Activated T-helper 2 cell treated with anti-CD3 and anti-CD28 coated beads, Interferon-gamma antibody, Interleukin-2, Interleukin-4, amounts not matched to agents 10 μg/mL and 5 μg/mL and 100 μg/mL, durations not matched to agents 14 hours and 24 hours and 36 hours (primary cell): ENCODE measurements at places on chromosomes 11 and 22. TPM values are rescaled to one million over a fixed set of nuclear protein-coding genes. Genes with fewer than 3 reads are reported as not detected.
A peak's percentile ranks its signal among the peaks of the same experiment; 100 is the strongest.

GRCh38 chr11:65427691-65428577, 5.3 kb downstream of the NEAT1 start:
- no peak for DNase-seq

- no peak for DNase-seq
These were observed 2.0 kb upstream of the TMA7B start for GRCh38 chr22:39958009-39958711.

DNA sequence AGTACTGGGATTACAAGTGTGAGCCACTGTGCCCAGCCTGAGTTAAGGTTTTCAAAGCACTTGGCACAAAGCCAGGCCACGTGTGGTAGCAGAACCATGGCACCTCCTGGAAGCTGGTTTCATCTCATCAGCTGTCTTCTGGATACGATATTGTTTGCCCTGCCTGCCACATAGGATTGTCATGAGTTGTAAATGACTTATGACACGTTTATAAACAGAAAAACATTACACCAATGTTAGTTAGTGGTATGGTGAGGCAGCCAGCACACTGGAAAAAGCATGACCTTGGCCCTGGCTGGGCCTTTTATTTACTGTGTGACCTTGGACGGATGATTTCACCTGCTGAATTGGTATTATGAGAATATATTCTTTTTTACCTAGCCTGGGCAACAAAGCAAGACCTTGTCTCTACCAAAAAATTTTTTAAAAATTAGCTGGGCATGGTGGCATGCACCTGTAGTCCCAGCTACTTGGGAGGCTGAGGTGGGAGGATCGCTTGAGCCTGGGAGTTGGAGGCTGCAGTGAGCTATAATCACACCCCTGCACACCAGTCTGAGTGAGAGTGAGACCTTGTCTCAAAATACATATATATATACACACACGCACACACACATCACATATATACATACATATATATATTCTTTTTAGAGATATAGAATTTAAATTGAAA, 24.0 kb upstream of the MYH9 start:
- DNase-seq = no peak

GRCh38 chr11:34728609-34729008, 107.7 kb downstream of the EHF start:
- DNase-seq = no peak

DNA sequence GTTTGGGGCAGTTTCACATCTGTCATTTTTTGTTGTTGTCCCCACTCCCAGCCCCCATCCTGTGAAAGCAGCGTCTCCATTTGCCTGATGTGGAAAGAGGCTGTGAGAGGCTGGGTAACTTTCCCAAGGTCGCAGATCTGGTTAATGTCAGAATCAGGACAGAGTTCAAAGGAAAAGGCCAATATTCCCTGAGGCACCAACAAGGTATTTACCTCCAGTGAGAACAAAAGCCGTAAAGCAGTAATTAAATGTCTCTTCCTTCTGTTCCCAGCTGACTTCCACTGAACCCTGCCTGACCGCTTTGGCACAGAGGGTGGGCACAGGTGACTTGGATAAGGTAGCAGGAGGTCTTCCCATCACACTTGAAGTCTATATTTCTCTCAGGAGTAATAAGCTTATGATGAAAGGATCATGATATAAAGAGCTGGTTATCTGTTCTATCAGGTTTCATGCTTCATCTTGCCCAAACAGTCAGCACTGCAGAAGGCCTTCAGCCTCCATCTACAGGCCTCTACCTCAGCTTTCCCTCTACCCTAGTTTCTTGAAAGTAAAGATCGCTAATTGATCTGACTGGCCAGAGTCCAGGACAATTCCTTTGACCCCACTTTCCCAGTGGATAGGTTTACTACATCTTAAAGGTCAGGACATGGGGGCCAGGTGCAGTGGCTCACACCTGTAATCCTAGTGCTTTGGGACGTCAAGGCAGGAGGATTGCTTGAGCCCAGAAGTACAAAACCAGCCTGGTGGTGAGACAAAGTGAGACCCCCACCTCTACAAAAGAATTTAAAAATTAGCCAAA, 9.4 kb downstream of the C11orf91 start:
- no peak for DNase-seq

GRCh38 chr11:95365348-95365747, 134.3 kb upstream of the SESN3 start:
- DNase-seq = no peak

DNA sequence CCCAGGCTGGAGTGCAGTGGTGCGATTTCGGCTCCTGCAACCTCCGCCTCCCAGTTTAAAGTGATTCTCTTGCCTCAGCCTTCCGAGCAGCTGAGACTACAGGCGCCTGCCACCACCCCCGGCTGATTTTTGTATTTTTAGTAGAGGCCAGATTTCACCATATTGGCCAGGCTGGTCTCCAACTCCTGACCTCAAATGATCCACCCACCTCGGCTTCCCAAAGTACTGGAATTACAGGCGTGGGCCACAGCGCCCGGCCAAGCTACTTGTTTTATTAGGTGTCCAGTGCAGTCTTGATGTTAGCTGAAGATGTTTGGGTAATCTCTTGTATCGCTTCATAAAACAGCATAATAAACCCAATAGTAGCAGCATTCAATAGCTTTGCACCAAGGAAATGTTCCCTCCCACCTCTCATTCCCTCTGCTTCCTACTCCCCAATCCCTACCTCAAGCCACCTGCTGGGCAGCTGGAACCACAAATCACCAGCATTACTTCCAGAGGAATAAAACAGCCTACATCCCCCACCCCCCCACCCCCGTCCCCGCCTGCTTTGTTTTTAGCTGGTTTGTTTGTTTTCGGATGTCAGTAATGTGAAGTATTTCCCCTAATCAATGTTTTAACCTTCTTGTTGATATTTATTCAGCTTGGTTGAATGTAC, 11.0 kb upstream of the GRIK4 start:
- no peak for DNase-seq

DNA sequence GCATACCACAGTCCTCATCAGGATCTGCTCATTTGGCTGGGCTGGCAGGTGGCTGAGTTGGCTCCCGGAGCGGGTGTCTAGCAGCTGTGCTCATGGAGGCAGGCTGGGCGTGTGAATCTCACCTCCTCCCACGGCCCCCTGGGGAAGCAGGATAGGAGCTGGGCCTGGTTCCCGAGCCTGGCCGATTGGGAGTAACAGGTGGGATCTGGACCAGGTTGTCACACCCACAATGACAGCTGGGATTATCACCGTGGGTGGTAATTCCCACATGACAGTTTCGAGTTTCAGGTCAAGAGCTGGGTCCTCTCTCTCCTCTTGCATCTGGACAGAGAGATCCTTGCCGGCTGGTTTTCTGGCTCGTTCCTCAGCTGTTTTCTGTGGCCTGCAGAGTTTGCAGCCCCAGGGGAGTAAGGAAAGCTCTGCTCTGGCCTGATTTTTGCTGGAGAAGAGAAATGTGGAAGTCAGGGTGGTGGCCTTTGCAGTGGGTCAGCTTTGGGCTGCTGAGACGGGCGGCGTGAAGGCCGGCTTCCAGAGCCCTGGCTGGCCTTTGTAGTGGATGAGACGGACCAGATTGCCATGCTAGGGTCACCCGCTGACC, 57.0 kb downstream of the BCR start:
- DNase-seq = no peak

- DNase-seq = no peak
These were observed 24.8 kb downstream of the SCGB1A1 start for GRCh38 chr11:62443390-62444235.

DNA sequence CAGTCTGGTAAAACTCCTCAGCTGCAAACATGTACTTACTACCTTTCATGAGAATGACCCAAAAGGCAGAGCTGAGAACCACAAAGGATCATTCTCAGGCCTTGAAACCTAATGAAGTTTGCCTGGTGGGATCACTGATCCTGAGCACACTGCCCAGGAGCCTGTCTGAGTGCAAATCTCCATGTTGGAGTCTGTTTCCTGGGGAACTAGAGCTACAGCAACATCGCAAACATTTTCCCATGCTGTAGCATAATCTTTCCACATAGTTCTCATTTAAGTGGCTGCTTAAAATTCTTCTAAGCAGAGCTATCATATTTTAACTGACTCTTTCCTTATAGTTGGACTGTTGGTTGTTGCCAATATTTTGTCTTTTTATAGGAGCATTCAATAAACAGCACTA, 58.5 kb downstream of the GUCY1A2 start:
- DNase-seq = no peak

DNA sequence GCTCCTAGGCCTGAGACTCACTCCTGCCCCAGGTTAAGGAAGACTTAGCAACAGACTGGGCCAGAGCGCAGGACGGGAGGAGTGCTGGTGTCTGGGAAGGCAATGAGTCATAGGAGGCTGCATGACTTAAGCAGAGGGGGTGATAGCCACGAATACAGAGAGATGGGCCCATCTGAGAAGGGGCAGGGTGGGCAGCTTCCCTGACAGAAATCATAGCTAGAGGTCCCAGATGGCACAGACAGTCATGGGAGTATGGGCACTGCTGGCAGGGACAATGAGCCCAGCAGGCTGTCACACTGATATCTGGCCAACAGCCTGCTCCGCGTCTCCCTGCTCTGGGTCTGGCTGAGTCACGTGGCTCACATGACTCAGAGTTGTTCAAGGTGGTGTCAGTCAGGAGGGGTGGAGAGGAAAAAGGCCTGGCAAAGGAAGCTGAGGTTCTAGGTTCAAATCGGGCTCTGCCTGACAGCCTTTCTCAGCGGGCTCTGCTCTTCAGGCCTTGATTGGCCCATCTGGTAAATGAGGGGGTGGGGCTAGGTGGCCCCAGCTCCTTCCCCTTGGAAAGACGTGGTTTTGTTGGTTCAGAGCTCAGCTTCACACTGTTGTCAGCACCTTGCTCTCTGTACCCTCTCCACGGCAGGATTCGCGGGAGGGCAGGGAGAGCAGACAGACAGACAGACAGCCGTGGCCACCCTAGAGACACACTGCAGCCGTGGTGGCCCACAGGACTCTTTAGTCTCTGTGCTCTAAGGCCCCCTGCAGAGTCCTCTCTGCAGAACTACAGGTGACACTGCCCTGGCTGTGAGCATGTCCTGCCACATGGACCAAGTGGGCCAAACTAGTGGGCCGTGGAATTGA, 47.8 kb downstream of the DBX1 start:
- no peak for DNase-seq

DNA sequence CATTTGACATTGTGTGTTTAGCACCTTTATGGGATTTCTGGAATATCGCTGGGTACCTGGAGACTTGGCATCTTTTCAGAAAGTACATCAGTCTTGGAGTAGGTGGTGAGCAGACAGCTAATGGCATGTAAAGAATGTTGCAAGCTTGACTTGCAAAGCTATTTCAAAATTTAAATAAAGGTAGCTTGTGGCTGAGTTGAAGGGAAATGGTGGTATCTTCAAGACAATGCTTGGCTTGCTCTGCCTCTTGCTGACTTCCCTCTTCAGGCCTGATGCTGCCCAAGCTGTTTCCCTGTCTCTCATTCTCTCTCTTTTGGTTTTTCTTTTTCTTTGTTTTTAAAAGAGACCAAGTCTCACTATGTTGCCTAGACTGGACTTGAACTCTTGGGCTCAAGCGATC, 13.2 kb downstream of the ZNRF3 start:
- DNase-seq = no peak

DNA sequence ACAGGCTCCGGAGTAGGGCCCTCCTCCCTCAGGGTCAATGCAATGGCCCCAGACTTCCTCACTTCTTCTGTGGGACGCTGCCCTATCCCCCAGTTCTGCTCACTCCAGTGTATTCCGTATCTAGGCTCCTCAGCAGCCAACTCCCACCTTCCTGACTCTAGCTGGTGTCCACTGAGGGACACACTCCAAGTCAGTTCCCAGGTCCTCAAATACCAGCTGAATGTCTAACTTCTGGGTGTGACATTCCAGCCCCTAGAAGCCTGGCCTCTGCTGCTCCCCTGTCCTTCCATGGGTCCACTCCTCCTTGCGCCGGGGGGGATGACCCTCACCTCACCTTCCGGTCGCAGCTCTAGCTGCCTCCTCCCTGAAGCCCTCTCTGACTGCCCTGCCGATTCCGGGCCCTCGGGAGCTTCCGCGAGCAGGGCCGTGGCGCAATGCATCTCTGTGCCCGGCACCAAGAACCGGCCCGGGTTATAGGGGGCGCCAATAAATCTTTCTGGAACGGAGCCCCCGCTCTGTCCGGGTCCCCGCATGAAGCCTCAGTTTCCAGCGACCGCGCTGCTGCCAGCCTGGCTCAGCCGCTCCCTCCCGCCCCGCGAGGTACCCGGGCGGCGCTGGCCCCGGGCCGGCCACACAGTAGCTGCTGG, 15.4 kb downstream of the BAD start:
- peak; percentile 54 for DNase-seq

GRCh38 chr11:1111545-1112212, 37.0 kb downstream of the MUC2 start:
- no peak for DNase-seq

- no peak for DNase-seq
These were observed 1.5 kb downstream of the HIPK3 start for GRCh38 chr11:33258631-33259205.

DNA sequence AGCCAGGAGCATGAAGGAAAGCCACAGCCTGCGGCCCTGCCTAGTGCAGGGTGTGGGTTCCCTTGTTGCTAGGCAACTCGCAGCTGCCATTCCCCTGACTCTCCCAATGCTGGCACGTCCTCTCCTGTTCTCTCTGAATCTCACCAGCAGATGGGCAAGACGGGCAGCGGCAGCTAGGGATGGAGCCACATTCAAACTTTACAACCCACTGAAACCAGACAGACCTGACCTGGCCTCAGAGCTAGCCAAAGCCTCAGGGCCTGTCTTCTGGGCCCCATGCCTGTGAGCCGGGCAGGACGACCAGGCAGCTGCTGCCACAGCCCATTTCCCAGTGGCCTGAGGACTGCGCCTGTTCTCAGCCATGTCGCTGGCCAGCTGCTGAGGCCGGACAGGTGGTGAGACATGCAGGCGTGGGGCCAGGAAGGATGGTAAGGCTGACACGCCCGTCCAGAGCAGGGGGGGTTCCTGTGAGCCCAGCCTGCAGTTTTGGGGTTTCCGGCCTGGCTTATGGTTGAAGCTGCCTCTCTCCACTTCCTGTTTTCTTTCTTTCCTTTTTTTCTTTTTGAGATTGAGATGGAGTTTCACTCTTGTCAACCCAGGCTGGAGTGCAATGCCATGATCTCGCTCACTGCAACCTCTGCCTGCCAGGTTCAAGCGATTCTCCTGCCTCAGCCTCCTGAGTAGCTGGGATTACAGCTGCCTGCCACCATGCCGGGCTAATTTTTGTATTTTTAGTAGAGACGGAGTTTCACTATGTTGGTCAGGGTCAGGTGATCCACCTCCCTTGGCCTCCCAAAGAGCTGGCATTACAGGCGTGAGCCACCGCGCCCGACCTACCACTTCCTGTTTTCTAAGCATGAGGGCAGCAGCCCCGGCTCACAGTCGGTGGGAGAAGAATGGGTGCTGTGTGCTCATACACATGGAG, 4.1 kb downstream of the SUN2 start:
- peak; percentile 77 for DNase-seq

DDX25 gene
- total RNA-seq = not detected in 2 replicates

DDX10 gene
- total RNA-seq = 57.8 TPM in 2 replicates

FADS1 gene
- 114 and 116 TPM in 2 replicates for total RNA-seq
